ENCODE measurements at places on chromosomes 13 and 19. TPM values are rescaled to one million over a fixed set of nuclear protein-coding genes. Genes with fewer than 3 reads are reported as not detected.

GRCh38 chr13:42686165-42686564 is 95.2 kb upstream of the FAM216B start:
- DNase-seq: no peak

DNA sequence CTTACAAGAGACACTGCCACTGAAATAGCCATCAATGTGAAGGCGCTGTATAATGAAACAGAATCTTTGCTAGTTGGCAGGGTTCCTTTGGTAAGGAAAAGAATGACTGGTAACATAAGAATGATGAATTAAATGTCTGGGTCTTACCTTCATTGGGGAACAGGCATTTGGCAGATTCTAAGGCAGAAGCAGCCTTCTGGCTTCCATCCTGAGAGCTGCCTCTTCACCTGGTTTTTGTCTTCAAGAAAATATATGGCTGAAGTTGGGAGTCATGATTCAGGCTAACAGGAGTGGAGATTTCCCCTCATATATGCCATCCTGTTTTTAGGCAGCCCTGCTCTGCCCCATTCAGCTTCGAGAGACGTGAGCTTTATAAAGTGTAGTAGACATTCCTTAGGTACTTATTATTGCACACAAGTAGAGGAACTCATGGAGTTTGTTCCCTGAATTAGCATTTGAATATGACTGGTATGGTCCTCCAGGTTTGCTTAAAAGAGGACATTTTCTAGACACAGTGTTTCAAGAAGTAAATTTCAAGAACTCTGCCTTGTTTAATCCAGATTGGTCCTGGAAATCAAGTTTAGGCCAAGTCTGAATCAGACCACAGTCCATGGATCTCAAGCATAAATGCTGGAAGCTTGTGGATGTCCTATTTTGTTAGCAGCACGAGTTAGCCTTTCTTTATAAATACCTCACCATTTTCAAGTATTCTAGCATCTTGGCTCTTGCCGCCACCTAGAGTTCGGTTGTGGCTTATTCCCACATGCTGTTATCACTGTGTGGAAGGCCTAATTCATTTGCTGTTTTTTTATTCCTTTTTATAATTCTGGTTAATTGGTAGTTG is 56.2 kb upstream of the AKAP11 start:
- DNase-seq: peak; percentile 33

DNA sequence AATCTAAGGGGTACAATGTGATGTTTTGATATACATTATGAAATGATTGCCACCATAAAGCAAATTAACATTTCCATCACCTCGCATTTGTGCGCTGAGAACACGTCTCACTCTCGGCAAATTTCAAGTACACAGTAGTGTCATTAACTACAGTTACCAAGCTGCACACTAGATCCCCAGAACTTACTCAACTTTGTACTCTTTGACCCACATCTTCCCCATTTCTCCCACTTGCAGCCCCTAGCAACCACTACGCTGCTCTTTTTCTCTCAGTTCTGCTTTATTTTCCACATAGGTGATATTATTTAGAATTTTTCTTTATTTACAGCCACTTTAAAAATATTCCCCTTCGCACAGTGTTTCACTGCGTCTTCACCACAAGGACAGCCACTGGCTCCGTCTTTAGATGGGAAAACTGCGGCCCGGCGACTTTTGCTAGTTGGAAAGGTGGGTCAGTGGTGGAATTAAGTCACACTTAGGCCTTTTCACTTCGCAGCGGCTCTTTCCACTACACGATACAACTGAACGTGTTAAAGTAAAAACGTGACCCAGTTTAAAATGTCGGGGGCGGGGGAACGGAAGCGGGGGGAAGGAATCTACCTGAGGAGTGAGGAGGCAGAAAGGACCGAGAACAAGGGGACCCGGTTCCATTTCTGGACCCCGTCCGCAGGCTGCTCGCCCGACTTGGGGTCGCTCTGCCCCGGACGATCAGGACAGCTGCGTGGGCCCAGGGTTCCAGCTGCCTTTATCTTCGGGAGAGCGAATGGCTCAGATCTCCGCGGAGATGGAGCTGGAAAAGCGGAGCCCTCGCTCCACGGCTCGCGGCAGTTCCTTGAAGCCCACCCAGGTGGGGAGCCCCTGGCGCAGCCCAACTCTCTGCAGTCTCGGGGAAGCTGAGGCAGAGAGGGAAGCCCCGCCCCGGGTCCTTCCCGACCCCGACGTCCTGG is 486.1 kb downstream of the UQCRFS1 start:
- DNase-seq: no peak

Gene MCEMP1
- not detected for total RNA-seq
